Activated CD4-positive, alpha-beta T cell treated with anti-CD3 and anti-CD28 coated beads for 24 hours (primary cell): ENCODE measurements at places on chromosomes 4 and X.

DNA sequence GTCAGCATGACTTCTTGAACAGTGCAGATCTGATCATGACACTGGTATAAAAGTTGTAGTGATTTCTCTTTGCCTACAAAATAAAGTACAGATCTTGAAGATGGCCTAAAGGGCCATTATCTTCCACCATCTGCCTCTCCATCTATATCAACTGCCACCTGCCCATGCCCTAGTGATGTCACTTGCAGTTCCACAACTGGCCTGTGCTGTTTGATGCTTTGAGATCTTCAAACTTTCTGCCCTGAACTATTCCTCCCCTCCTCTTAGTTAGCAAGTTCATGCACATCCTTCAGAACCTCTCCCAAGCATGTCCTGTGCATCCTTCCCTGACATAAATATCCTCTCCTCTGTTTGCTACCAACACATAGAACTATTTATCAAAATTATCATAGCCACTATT is 217.0 kb downstream of the SOWAHB start:
- DNase-seq = no peak

DNA sequence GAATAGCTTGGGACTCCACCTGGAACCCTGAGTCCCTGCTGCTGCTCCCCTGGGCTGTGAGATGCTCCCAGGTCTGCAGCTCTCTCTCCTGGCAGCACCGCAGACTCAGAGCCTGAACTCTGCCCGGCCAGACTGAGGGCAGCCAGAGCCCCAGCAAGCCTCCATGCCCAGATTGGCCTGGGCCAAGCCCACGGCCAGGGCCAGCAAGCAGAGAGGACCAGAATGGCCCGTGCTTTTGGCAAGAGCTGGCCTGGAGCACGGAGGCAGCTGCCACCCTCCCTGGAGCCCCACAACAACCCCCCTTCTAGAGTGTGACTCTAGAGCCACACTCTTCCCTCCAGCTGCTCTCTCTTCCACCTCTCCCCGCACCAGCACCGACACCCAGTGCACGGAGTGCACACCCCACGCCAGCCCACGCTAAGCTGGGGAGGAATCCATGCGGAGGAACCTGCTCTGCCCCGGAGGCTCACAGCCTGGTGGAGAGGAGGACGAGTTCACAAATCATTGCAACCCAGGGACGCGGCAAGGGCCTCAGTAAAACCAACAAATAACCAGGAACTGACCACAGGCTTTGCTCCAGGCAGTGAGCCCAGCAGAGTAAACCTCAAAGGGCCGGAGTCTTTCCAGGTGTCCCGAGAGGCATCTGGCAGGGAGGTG is 110.3 kb downstream of the HMX1 start:
- no peak for DNase-seq

GRCh38 chrX:149716632-149717031 is 4.8 kb downstream of the MAGEA11 start:
- DNase-seq = no peak

GRCh38 chr4:66741081-66741480 is 804.2 kb downstream of the CENPC start:
- no peak for DNase-seq

DNA sequence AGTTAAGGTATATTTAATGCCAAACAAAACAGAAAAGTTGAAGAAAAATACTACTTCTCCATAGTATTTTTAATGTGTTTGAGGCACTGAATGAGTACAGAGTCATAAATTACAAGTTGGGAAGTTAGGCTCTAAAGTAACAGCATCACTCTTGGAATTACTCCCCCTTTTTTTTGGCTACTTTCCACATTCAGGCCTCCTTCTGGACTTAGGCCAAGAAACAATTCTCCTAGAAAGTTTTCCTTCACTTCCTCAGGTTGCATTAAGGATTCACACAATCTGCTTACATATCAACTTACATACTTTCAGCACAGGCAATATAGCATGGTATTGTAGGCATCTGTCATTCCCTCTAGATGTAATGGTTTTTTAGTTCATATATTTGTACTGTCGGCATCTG is 52.1 kb downstream of the TMEM165 start:
- no peak for DNase-seq

GRCh38 chr4:103012060-103012459 is 7.4 kb downstream of the SLC9B1 start:
- DNase-seq = no peak

- DNase-seq = no peak
Measured at GRCh38 chr4:128241425-128241913, 46.1 kb downstream of the PGRMC2 start.

DNA sequence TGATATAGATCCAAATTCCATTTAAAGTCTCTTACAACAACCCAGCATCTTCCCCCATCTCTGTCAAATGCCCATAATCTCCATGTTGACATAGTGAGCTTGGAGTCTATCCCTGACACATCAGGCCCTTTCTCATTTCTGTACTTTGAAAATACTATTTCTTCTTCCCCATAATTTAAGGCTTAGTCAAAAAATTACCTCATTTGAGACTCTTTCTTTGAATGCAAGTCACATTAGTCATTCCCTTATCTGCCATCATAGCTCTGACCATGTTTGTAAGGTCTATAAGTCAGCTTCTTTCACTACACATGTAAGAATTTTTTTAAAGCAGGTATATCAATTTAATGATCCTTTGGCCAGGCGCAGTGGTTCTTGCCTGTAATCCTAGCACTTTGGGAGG is 99.9 kb downstream of the DDX60 start:
- DNase-seq = no peak

DNA sequence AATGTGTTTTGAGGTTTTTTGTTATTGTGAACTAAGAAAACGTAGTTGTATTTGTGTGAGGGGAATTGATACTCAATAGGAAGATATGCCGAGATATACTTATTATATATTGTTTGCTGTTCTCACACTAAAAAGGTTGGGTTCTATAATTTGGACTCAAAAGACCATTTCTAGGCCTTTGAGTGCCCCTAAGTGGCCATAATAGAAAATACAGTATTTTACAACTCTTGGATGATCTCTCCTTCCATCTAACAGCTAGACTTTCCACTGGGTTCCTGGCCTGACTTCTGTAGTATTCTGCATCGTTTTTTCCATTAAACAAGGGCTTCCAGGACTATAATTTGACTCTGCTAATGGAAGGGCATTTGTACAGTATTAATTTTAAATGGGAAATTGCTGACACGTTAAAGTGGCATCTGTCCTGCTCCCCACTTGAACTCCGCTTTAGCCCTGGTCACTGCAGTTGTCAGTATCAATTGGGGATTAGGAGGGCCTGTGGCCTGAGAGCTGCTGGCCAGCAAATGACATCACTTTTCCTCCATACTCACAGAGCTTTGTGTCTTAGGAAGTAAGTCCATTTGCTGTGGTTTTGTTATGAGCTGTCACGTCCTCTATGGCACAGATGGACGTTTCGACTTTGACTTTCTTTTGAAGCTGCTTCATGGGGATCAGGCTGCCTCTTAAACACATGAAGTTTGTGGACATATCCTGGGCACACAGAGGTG is 176.9 kb downstream of the SLIT2 start:
- no peak for DNase-seq

GRCh38 chrX:104972737-104973136 is 247.8 kb downstream of the TEX13A start:
- DNase-seq = no peak

- DNase-seq = no peak
Measured at GRCh38 chr4:146224326-146224966, 10.1 kb downstream of the REELD1 start.

DNA sequence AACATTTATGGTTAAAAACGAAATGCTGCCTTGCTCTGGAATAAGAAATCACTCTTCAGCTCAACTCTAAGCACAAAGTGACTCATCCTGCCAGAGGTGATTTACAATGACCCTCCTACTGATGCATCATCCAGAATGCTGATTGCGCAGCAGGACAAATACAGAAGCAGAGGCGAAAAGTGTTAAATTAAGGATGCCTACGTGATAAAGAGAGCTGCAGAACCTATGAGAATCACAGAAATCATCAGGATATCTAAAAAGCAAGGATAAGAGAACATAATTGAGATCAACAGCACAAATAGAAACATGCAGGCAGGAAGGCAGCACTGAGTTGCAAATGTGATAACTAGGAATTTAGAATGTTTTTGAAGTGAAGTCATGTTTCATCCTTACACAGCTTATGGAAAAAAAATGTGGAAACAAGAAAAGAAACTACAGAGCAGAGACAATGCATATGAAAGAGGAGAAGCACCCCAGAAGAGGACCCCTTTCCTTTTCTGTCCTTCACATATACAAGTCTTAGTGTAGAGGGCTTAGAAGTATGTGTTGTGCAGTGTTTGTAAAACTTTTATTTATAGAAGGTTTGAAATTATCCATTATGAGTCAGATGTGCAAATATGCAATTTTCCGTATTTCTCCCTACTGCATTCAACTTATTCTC is 188.4 kb downstream of the SLC7A11 start:
- DNase-seq = no peak

DNA sequence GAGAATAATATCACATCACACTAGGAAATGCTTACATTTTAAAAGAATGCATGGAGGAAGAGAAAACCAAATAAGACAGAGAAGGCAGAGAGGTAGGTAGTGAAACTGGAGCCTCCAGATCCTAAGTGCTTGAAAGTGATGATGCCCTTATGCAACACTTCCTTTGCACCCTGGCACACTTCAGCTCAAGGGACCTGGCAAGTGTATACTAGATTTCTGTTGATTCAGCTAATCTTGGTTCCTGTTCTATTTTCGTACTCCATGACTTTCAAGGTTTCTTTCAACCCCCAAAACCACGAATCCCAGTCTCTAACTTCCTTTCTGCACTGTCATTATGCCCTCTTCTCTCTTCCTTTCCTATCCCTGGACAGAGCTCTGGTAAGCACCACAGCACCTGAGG is 36.9 kb upstream of the SH3KBP1 start:
- DNase-seq = no peak
